Kidney (tissue), 22 donors: ENCODE measurements at places on chromosomes 11 and 22. TPM values are rescaled to one million over a fixed set of nuclear protein-coding genes. Genes with fewer than 3 reads are reported as not detected.

DNA sequence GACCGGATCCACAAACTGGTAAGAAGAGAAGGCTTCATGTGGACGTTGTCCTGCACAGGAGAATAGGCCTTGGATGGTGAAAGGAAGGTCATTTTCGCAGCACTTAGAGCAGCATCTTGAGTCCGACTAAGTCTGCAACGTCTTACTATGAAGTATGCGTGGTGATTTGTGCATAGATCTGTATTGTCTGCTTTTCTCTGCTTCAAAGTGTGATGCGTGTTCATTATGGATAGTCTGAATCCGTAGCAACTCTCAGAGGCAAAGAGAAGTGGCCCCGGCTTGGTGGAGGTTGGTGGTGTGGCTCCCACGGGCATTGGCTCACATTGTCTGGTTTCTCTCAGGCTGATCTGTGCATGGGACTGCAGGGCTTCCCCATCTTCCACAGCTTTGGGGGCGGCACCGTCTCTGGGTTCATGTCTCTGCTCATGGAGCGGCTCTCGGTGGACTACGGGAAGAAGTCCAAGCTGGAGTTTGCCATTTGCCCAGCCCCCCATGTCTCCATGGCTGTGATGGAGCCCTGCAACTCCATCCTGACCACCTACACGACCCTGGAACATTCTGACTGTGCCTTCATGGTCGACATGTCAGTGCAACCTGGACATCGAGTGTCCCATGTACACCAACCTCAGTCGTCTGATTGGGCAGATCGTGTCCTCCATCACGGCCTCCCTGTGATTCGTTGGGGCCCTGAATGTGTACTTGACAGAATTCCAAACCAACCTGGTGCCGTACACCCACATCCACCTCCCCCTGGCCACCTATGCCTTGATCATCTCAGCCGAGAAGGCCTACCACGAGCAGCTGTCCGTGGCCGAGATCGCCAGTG lies 21.5 kb downstream of the LRRC74B start:
- no peaks in the 10 kb centered on the region for H3K4me1 ChIP-seq
- H3K36me3 ChIP-seq, result no peaks in the 10 kb centered on the region

DNA sequence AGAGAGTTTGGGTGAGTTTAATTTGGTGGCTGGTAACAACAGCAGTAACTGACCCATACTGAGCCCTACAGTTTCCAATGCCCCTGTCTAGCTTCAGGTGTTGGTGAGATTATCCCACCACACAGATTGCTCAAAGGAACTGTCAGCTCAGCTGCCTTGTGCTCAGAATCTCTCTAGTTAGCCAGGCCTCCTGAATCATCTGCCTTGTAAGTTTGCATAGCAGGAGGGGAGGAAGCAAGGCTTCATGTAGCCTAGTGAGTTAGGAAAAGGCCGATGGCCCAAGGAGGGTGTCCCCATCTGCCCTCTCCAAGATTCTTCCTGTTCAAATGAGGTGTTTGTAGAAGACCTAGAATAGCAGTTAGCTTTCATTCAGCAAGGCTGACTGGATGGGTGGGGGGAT lies 74.3 kb downstream of the MICAL2 start:
- H3K27ac ChIP-seq, result no peak overlapping the region
- DNase-seq, result no peak
- H3K4me1 ChIP-seq, result peaks cover 2% of the 10 kb centered on the region
- H3K36me3 ChIP-seq, result no peaks in the 10 kb centered on the region
- H3K27me3 ChIP-seq, result no peaks in the 10 kb centered on the region

- H3K27ac ChIP-seq, result no peak overlapping the region
- no peaks in the 10 kb centered on the region for H3K4me1 ChIP-seq
- no peaks in the 10 kb centered on the region for H3K36me3 ChIP-seq
- no peak overlapping the region for H3K4me3 ChIP-seq
- H3K27me3 ChIP-seq, result no peaks in the 10 kb centered on the region
- DNase-seq, result no peak
Observed at GRCh38 chr11:114354076-114354475, 46.2 kb downstream of the C11orf71 start.

GRCh38 chr22:46637711-46638600 lies 17.8 kb downstream of the GRAMD4 start:
- H3K27me3 ChIP-seq, result no peaks in the 10 kb centered on the region
- no peak overlapping the region for H3K27ac ChIP-seq
- peaks cover 2% of the 10 kb centered on the region for H3K4me1 ChIP-seq
- H3K4me3 ChIP-seq, result no peak overlapping the region
- H3K36me3 ChIP-seq, result no peaks in the 10 kb centered on the region

GRCh38 chr22:44195189-44195871 lies 14.6 kb downstream of the PARVG start:
- H3K27me3 ChIP-seq, result no peaks in the 10 kb centered on the region
- DNase-seq, result no peak
- no peaks in the 10 kb centered on the region for H3K4me1 ChIP-seq
- no peak overlapping the region for H3K4me3 ChIP-seq
- H3K36me3 ChIP-seq, result no peaks in the 10 kb centered on the region

ZBTB16 gene
- 126 TPM for total RNA-seq

- peak; percentile 38 for DNase-seq
- no peak overlapping the region for H3K4me3 ChIP-seq
Observed at GRCh38 chr11:121446752-121447156, 5.4 kb upstream of the SORL1 start.

DNA sequence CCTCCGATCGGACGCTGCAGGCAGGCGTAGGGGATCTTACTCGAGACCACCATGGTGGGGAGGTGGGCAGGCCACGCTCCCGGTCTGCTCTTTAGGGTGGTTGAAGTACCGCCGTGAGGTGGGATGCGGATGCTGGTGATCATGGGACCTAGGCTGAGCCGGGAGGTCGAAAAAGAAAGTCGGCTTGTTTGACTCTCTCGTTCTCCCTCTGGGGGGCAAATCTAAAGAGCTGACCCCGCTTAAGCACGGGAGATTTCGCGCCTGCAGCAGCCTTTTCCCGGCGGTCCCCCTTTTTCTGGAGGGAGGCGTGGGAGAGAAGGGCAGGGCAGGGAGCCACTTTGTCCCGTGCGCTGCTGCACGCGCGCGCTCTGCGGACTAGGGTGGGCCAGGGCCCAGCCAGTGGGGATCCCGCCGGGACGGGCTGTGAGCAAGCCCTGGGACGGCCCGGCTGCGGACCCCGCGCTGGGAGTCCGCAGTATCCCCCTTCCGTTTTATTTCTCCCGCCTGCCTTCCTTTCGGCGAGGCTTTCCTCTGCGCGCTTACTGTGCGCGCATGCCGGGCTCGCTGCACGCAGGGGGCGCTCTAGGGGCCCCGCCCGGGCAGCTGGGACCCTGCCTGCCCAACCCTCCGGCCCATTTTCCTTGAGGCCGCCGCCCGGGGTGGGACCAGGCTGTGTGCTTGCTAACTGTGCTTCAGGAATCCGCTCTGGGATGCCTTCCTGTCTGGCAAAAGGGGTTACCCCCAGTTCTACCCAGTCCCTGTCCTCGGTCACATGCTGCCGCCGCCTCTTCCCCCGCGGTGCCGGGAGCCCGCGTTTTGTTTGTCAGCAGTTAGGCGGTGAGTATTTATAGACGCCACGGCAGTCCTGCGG lies 81.0 kb downstream of the PRR5L start:
- H3K36me3 ChIP-seq, result no peaks in the 10 kb centered on the region
- no peaks in the 10 kb centered on the region for H3K27me3 ChIP-seq
- peak; percentile 72 for DNase-seq
- peak overlapping the region; percentile 68 for H3K4me3 ChIP-seq
- H3K4me1 ChIP-seq, result no peaks in the 10 kb centered on the region
